ENCODE measurements at places on chromosomes 1 and 21. TPM values are rescaled to one million over a fixed set of nuclear protein-coding genes. Genes with fewer than 3 reads are reported as not detected.

SYTL1 gene
- total RNA-seq: 49.4 TPM

WNT9A gene
- 0.24 TPM for total RNA-seq

AMPD1 gene
- total RNA-seq: 0.05 TPM

BATF3 gene
- 21.6 TPM for total RNA-seq

DIO1 gene
- total RNA-seq: 0.05 TPM

REN gene
- total RNA-seq: 0.66 TPM

FALEC gene
- total RNA-seq: 0.19 TPM

DNA sequence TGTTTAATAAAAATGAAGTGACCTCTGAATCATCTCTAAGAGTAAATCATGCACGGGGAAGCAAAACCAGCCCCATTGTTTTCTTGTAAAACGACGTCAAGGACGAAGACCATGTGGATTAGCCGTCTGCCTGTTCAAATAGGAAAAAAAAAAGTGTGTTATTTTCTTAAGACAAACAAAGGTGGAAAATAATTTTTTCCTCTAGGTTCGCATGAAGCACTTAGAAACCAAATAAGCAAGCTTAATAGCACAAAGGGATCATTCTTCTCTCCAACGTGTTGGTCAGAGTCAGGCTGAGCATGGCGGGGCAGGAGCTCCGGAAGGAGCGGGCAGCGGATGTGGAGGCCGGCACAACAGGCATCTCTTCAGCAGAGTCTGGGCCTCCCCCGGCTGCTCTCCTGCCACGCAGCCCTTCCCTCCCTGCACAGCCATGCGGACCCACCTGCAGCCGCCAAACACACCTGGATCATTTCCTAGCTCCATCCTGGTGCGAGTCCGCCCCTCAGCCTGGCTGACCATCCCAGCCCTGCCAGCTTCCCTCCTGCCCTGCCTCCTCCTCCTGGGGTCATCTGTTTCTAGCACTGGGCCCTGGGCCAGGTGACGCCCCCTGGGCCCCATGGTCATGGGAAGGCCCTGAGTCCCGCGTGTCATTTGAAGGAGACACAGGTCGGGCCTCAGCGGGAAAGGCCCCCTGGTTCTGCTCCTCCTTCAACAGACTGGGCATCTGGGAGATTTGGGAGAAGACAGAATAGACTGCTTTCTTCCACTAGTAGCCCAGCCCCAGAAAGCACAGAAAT lies 40.2 kb downstream of the MX1 start:
- DNase-seq: no peak

GRCh38 chr1:227891223-227891954 lies 56.3 kb downstream of the WNT9A start:
- no peak for DNase-seq

DNA sequence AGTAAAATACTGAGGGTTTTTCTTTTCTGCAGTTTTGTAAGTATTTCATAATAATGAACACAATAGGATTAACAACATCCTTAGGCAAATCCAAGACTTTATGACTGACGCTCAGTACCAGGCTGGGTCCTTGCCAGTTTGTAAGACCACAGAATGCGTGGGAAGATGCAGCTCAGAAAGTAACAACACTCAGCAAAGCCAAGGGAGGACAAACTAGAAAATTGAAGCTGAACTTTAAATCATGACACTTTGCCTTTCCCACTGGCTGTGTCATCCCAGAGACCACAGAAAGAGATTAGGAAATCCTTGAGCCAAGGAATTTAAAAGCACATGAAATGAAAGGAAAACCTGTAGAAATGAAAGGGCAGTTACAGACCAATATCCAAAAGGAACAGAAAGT lies 426.3 kb upstream of the CHRM3 start:
- DNase-seq: no peak

DNA sequence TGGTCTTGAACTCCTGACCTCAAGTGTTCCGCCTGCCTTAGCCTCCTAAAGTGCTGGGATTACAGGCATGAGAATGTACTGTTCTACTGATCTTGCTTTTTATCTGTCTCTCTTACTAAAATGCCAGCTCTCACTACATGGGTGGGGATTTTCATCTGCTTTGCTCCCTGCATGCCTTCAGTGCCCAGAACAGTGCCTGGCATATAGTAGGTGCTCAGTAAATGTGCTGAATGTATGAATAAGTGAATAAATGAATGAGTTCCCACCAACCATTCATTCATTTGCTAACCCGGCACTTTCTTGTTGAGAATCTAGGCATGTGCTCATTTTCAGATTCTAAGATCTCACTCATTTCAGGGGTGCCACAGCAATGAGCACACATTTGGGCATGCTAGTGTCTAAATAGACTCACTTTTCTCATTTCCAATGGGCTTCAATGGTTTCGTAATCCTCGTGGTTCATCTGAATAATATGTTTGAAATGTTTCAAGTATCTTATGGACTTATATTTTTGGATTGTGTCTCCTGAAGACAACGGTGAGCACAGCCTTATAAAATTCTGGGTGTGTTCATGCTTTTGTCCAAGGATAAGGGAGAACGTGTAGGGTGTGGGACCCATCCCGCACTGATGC lies 7.6 kb downstream of the DHRS3 start:
- DNase-seq: no peak

DNA sequence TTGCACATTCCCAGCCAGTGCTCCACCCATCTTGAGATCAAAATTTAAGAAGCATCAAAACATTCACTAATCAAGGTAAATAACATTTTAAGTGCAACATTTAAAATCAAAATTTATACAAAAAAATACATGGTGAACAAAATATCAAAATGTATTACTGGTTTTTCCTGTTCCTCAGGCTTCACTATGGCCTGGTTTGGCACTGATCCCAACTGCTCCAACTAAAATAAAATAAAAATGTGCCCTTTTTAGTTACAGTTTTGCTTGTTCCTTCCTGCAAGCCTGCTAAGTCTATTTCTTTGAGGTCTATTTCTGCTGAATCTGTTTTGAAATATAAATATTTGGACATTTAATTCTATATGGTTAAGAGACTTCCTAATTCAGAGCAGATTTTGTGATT lies 54.9 kb downstream of the ADAMTS1 start:
- no peak for DNase-seq

Measured in thymus (tissue), 14 donors.